PC-3 (cell line): ENCODE measurements at places on chromosomes 7 and 10. TPM values are rescaled to one million over a fixed set of nuclear protein-coding genes. Genes with fewer than 3 reads are reported as not detected.

Gene EPO
- total RNA-seq = not detected in 2 replicates

Gene ADAM22
- total RNA-seq = 4.4 and 5.9 TPM in 2 replicates

Gene SPDYE16
- total RNA-seq = not detected in 2 replicates

DNA sequence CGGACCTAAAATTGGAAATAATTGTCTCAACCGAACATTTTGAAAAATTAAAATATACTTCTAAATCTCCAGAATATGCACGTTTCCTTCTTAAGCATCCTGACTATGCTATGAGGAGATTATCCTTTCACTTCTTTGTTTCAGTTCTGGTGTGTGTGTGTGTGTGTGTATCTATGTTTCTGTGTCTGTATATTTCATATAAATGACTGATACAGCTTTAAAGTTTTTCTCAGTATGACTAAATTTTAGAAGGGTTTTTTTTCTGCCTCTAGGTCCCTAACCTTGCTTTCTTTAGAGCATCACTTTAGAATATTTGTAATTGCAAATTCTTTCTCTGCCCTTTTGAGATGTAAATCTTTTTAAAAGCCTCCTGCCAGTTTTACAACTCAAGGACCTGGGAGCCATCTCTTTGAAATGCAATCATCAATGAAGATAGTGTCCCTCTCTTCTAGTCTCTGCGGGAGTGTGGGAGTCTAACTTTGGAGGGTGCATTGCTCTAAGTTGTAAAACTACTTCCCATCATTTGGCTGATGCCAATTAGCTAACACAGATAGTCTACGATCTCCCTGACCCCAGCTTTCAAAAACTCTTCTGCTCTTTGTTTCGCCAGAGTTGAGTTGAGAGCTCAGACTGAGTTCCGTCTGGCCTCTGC, 782.0 kb upstream of the ZWINT start:
- DNase-seq = no peak

DNA sequence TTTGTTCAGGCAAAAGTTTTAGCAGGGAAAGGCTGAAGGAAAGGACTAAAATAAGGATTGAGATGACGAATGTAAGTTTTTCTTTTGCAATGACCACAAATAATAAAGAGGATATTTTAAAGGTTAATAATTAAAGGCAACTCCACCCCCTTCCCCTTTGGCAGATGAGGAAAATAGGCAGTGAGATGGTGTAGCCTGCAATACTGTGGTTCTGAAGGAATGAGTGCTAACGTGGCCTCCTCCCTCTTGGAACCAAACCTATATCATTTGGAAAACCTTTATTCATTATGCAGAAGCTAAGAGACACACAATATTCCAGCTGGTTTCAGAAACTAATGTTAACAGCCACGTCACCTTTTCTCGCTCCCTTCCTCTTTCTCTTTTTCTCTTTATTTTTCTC, 70.9 kb upstream of the COL1A2 start:
- no peak for DNase-seq

- DNase-seq = no peak
These were observed 28.2 kb downstream of the COL26A1 start for GRCh38 chr7:101390901-101391301.

Gene PNLIP
- total RNA-seq = not detected in 2 replicates
